ENCODE measurements at places on chromosomes 13 and 19.

DNA sequence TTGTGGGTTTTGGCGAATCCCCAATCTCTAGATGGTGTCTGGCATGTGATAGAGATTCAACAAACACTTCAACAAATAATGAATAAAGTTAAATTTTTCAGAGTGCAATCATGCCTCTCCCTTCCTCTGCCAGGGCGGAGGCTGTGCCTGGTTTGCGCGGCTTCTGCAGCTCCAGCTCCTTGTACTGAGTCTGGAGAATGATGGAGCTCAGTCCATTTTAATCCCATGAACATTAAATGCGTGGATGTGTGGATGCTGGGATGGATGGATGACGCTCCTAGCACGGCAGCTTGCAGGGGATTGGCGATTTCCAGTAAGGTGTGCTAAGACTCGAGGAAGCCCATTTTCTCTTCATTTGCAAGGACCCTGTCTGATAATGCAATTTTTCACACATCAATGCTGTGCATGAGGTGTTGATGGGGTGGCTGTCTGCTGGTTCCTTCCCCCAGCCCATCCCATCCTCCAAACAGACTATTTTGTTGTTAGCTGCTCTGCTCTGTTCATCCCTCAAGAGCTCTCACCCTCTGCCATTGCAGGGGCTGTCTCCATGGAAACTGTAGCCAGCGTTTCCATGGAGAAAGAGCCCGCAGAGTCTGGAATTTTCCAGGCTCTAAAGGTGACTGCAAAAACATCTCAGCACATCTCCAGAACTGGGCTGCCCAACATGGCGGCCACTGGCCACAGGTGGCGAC lies 92.6 kb upstream of the PEG3 start:
- no peak for DNase-seq

DNA sequence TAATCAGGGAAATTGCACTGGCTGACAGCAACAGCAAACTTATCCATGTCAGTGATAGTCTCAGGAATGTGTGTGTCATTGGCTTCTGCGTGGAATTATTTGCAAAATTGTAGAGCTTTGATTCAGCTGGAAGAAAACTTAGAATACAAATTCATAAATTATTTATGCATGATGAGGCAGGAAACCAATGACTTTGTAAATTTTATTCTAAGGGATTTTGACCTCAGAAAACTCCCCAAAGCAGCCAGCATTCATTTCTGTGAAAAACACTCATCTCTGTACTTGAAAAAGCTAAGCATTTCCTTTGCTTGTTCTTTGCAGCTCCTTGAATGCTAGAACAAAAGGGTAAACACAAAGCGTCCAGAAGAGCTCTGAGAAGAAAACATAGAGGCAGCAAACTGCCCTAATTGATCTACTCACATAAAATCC lies 162.4 kb downstream of the DCT start:
- peak; percentile 14 for DNase-seq

DNA sequence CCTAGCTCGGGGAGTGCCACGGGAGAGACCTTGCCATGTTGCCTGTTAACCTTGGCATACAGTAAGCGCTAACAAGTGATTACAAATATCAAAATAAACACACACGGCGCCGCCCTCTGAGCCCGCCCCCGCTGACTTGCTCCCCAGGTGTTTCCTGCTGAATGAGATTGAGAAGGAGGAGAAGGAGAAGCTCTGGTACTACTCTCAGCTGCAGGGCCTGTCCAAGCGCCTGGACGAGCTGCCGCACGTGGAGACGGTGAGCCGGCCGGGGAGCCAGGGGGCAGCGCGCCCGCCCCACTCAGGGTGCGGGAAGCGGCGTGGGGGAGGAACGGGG lies 5.0 kb downstream of the APC2 start:
- DNase-seq: no peak

- no peak for DNase-seq
Observed at GRCh38 chr13:114033541-114034315, 59.9 kb upstream of the C13orf46 start.

- DNase-seq: no peak
Observed at GRCh38 chr19:58325311-58326022, 1.3 kb upstream of the ZSCAN22 start.

DNA sequence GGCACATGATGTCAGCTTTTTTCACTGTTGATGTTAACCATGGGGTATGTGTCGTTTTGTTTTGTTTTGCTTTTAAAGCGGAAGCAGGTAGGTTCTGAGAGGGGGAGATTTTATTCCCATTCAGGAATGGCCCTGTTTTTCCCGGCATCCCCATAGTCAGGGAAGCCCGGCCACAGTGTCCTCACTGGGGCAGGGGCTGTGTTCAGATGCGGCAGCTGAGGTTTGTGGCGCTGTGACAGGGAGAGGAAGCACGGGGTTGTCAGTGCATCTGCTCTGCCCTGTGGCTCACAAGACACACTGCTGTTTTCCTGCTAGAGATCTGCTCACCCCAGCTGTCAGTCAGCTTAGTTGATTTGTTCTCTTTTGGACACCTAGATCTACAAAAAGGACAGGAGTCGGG lies 27.6 kb downstream of the ANKRD27 start:
- no peak for DNase-seq

GRCh38 chr13:99273128-99273527 lies 14.9 kb upstream of the GPR18 start:
- DNase-seq: no peak

- DNase-seq: no peak
Observed at GRCh38 chr19:280541-281009, 10.6 kb downstream of the PLPP2 start.

DNA sequence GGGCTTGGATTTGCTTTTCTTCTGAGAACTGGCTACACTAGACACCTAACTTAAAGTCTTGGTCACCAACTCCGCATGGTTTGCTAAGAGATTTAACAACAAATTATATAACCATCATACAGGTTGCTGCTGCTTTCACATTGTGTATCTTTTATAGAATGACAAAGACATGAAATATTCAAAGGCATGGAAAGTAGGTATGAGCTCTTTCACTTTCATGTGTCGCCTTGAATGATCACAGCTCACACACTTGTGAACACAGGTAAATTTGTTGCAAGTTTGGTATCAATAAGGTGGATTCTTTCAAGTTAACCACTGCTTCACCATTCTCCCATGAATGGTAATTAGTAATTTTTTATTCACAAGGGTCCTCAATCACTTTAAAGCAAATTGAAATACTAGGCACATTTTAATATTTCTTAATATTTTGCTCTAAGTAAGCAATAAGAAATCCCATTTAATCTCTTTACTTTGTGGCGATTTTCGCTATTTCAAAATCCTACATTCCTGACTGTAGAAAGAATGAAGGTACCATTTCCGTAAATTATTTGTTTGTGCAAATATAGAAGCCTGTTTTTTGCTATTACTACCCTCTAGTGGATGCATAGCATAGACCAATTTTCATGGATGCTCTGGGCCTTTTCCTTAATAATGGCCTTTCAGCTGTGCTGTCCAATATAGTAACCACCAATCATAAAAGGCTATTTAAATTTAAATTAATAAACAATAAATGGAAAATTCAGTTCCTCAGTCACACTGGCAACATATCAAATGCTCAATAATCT lies 45.5 kb upstream of the FREM2 start:
- DNase-seq: peak; percentile 57

DNA sequence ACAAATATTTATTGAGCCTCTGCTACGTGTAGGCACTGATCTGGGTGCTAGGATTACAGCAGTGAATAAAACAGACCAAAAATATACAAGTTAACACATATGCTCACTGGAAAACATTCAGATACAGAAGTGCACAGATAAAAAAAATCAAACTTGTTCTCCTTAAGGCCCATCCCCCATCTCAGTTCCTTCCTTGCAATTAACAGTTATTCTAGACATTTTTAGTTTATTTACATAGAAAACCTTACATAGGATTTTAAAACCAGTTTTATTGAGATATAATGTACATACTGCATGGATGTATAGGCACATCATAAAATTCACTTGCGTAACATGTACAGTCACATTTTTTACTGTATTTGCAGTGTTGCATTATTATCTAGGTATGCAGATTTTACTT lies 36.5 kb upstream of the HMGB1 start:
- DNase-seq: no peak

- DNase-seq: no peak
Observed at GRCh38 chr19:5103812-5104410, 135.0 kb downstream of the KDM4B start.
